Astrocyte of the spinal cord (primary cell): ENCODE measurements at places on chromosomes 1 and 21.

GRCh38 chr21:41411449-41412089, 14.5 kb upstream of the MX1 start:
- DNase-seq: no peak

- no peak for DNase-seq
Observed at GRCh38 chr1:109133815-109134214, 19.9 kb downstream of the ELAPOR1 start.

GRCh38 chr1:149884433-149885338, 14.7 kb upstream of the BOLA1 start:
- DNase-seq: peak; percentile 39

DNA sequence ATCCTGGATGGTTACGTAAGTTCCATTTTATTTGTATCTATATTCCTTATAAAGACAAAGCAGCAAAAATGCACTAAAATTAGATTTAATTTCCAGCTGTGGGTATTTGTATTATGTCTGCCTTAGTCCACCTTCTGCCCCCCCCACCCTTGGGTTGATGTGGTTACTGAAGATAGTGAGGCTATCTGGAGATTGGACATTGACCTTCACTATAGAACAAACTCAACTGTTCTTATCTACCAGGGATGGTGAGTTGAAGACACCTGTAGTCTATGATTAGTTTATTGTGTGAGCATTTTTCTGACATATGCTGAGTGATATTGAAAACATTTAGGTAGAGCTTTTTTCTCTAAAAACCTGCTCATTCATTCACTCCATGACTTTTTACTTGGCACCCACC, 122.2 kb downstream of the NFIA start:
- DNase-seq: no peak

- no peak for DNase-seq
Observed at GRCh38 chr1:221039616-221040015, 160.4 kb downstream of the HLX start.
